ENCODE measurements at places on chromosomes 5 and 9. TPM values are rescaled to one million over a fixed set of nuclear protein-coding genes. Genes with fewer than 3 reads are reported as not detected.

ANKRD34B gene
- total RNA-seq = not detected

ESM1 gene
- not detected for total RNA-seq

SPATA6L gene
- total RNA-seq = 0.94 TPM

ZNF883 gene
- 0.62 TPM for total RNA-seq

REEP2 gene
- total RNA-seq = 20.5 TPM

PPP3R2 gene
- not detected for total RNA-seq

TAF1L gene
- not detected for total RNA-seq

ZNF608 gene
- total RNA-seq = 31.3 TPM

GPR151 gene
- not detected for total RNA-seq

CSF1R gene
- total RNA-seq = 58.0 TPM

SLC38A9 gene
- 11.3 TPM for total RNA-seq

MLANA gene
- total RNA-seq = not detected

ACTBL2 gene
- total RNA-seq = not detected

PSAT1 gene
- 3.1 TPM for total RNA-seq

CBY3 gene
- not detected for total RNA-seq

SYK gene
- 4.0 TPM for total RNA-seq

KLHL3 gene
- 6.1 TPM for total RNA-seq

SLC25A2 gene
- total RNA-seq = not detected

BTNL9 gene
- total RNA-seq = 12.7 TPM

SPINK4 gene
- not detected for total RNA-seq

PCDHB16 gene
- 4.4 TPM for total RNA-seq

SH3RF2 gene
- total RNA-seq = 1.0 TPM

ANKDD1B gene
- 0.20 TPM for total RNA-seq

MARCOL gene
- not detected for total RNA-seq

ECSCR gene
- 34.9 TPM for total RNA-seq

FOXD4L6 gene
- not detected for total RNA-seq

UGT3A1 gene
- total RNA-seq = not detected

IL4 gene
- not detected for total RNA-seq

FAM114A2 gene
- total RNA-seq = 17.5 TPM

FOXD4L4 gene
- total RNA-seq = not detected

PCDHB10 gene
- total RNA-seq = 4.1 TPM

SCAI gene
- total RNA-seq = 15.9 TPM

GDF9 gene
- total RNA-seq = 0.37 TPM

RABL6 gene
- 85.1 TPM for total RNA-seq

FOXI1 gene
- total RNA-seq = not detected

INSYN2B gene
- not detected for total RNA-seq

SPATA31A3 gene
- not detected for total RNA-seq

GMCL2 gene
- total RNA-seq = not detected

TICAM2 gene
- 4.7 TPM for total RNA-seq

PCDHGB3 gene
- 10.0 TPM for total RNA-seq

KIF24 gene
- 0.54 TPM for total RNA-seq

SPATA31D1 gene
- not detected for total RNA-seq

ZNF79 gene
- total RNA-seq = 11.3 TPM

RNF38 gene
- total RNA-seq = 53.0 TPM

CCNJL gene
- 0.67 TPM for total RNA-seq

ADGRV1 gene
- total RNA-seq = 0.67 TPM

KCNV2 gene
- total RNA-seq = not detected

CTXN3 gene
- total RNA-seq = 0.58 TPM

OR1Q1 gene
- not detected for total RNA-seq

NR2F1 gene
- total RNA-seq = 111 TPM

ACOT12 gene
- total RNA-seq = not detected
